NCI-H1436 treated with DMSO at 0.1 percent for 48 hours (cell line): ENCODE measurements at places on chromosomes 1 and 21.

- no peak for DNase-seq
These were observed 25.9 kb downstream of the STPG1 start for GRCh38 chr1:24387636-24388175.

GRCh38 chr1:113002297-113002696, 46.3 kb upstream of the SLC16A1 start:
- DNase-seq: no peak

DNA sequence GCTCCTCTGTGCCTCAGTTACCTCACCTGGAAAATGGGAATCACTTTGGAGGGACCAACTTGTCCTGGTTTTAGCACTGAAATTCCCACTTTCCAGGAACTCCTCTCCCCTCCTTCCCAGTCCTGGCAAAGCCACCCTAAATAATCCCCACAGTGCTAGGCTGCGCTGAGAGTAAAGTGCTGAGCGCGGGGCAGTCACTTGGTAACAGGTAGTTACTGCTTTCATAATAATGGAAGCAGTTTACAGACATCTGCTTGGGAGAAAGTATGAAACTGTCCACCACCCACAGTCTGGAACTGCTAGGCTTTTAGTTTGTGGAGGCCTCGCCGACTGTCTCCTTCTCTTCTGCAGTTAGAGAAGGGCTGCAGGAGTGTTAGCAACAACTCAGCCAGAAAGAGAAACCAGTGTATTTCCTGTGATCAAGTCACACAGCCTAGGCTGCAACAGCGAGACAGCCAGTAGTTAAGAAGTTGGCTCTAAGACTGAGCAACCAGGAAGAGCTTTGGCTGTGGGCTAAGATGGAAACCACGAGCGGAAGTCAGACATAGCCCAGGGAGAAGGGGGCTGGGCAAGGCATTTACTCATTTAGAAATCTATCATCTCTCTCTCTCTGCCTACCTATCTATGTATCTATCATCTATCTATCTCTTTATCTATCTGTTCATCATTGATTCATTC, 30.8 kb upstream of the ABCG1 start:
- DNase-seq: no peak

DNA sequence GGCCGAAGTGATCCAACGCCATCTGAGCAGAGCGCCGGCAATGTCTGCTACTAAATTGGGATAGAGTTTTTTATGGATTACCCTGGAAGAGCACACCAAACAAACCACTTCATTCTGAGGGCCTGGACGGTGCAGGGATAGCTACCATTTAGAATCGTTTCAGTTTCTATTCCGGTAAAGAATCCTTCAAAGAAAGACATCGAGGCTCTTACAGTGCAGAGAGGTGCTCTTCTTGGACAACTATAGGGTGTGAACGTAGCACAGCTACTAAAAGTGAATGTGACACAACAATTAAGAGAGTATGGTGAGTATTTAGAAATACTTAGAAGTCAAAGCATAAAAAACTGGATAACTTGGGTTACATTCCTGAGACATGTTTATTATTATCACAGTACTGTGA, 16.1 kb downstream of the HIVEP3 start:
- DNase-seq: no peak

GRCh38 chr1:169494343-169494742, 8.6 kb upstream of the SLC19A2 start:
- no peak for DNase-seq

DNA sequence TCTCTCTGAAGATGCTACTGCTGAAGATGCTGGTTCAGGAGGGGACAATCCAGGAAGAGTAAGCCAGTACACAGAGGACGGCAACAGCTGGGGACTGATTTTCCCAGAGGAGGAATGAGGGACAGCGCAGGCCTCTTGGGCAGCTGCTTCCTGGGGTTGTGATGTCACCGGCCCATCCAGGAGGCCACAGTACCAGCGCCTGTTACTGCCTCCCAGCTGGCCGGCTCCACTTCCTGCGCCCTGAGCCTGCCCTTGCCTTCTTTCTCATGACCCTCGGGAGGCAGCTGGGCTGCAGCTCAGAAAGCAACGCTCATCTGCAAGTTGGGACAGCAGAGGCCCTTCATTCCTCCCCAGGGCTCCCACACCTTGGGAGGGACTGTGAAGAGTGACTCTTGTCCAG, 21.9 kb upstream of the ID3 start:
- DNase-seq: no peak

DNA sequence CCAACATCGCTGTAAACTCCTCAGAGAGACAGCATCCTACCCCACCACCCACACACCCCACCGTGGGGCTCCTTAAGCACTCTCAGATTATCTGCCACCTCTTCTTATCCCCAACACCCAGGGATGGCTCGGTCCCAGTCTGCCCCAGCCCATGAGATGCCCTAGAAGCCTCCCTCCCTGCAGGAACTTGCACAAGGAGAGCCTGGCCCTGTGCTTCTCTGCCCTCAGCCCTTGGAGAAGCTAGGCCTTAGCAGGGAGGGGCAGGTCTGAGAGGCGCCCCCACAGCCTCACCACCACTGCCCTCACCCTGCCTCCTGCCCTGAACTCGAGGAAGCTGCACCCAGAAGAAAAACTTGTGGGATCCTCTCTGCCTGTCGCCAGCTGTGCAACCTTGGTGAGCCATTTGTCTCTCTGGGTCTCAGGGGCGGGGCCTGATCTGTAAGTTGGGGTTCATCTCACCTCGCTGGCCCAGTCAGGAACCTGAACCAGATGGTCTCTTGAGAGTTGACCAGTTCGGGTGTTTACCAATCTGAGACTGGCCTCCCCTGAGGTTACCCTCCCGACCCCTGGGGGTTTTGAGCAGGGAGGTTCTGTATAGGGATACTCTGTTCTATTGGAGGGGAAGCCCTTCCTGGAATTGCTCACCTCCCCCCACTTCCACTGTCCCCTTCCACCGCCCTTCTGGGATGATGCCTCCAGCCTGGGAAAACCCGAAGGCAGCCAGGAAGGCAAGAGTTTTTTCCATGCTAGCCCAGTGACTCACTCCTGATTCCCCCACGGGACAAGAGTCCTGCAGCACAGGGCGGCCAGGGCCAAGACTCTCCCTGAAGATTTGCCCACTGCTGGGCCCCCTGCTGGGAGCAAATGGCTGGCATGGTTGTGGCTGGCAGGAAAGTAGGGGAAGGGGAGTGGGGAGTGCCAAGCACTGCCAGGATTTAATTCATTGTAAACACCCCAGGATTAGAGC, at the start of gene S100A3:
Gene S100A3 (minus strand): TSS at position 537 of the 967 bp plus-strand sequence. CDS start 773 bp downstream, outside the sequence.
- DNase-seq: no peak

DNA sequence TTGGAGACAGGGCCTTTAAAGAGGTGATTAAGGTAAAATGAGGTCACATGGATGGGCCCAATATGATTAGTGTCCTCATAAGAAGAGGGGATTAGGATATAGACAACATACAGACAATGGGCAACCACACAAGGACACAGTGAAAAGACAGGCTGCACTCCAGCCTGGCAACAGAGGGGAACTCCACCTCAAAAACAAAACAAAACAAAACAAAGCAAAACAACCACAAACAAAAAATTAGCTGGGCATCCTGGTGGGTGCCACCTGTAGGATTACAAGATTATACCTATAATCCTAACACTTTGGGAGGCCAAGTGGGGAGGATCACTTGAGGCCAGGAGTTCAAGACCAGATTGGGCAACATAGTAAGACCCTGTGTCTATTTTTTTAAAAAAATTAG, 4.8 kb upstream of the MDM4 start:
- no peak for DNase-seq

GRCh38 chr1:112971006-112971405, 15.0 kb upstream of the SLC16A1 start:
- DNase-seq: no peak

- peak; percentile 97 for DNase-seq
These were observed 8.1 kb upstream of the CMPK1 start for GRCh38 chr1:47325528-47325927.

DNA sequence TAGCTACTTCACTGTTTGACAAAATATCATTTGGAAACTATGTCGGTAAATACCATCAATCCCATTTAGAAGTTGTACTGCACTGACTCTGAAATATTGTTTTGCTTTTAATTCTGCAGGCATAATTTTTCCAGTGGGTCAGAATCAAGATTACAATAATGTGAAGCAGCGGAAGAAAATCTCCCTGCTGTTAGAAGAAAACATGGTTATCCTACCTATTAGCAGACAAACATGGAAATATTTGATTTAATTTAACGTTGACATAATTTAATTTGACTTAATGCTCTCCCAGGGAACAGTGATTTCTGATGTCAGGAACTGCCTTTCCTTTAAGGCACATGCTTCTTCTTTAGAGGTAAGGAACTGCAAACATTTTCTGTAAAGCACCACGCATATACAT, 634.0 kb downstream of the LTN1 start:
- DNase-seq: no peak

- no peak for DNase-seq
These were observed 37.4 kb downstream of the UBE2T start for GRCh38 chr1:202304375-202304774.

- no peak for DNase-seq
These were observed 118.5 kb downstream of the UCHL5 start for GRCh38 chr1:192940658-192941057.

GRCh38 chr1:145706086-145706664, 993 bp downstream of the PDZK1 start:
- DNase-seq: no peak
